Daoy (cell line): ENCODE measurements at places on chromosomes 13 and 19. TPM values are rescaled to one million over a fixed set of nuclear protein-coding genes. Genes with fewer than 3 reads are reported as not detected.

THSD1 gene
- 2.7 and 4.0 TPM in 2 replicates for total RNA-seq

ZNF443 gene
- total RNA-seq, result 4.5 and 5.2 TPM in 2 replicates

SHC2 gene
- 0.11 TPM in 1 of 2 replicates, not detected in the other for total RNA-seq

DPF1 gene
- total RNA-seq, result 5.3 and 6.4 TPM in 2 replicates

RAB3A gene
- total RNA-seq, result 0.23 TPM in 1 of 2 replicates, not detected in the other

COX7A1 gene
- total RNA-seq, result not detected in 2 replicates

DNA sequence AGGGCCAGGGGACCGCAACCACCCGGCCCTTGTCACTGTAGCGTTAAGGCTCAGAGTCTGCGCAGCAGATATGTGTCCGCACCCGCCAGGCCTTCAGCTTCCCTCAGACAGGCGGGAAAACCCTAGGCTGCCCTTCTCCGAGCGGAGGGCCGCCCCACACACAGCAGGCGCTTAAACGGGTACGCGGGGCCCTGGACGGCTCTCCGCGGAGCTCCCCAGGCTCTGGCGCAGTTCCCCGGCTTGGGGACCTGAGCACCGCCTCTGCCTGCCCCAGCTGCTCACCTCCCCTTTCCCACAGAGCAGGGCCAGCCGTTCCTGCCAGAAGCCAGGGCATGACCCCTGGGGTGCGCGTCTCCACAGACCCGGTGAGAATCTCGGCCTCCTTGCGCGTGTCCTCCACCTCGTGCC is 593 bp downstream of the ZNF135 start:
- no peak for DNase-seq

DNA sequence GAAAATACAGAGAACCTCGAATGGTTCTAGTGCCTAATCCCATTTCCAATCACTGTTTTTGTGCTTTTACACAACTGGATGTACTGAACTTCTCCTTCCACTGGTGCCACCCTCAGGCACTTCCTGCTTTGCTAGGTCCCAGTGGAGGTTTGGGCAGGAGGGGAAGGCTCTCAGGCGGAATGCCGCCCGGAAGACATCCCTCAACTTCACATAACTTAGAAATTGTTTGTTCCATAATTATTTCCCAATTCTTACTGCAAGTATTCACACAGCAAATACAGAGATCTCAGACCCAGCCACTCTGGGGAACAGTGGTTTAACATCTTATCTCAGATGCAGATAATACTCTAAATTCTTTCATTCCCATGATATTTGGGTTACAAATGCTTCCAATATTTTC is 195.7 kb upstream of the IPO5 start:
- DNase-seq, result no peak

DNA sequence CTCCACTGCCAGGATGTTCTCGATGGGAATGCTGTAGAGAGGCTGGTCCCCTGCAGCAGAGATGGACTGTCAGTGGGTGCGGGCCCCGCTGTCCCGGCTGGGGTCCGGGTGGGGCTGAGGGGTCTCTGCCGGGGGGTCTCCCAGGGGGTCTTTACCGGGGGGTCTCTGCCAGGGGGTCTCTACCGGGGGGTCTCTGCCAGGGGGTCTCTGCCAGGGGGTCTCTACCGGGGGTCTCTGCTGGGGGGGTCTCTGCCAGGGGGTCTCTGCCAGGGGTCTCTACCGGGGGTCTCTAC is 25.7 kb upstream of the C13orf46 start:
- no peak for DNase-seq

GRCh38 chr13:102970542-102970941 is 95.7 kb downstream of the SLC10A2 start:
- no peak for DNase-seq

DNA sequence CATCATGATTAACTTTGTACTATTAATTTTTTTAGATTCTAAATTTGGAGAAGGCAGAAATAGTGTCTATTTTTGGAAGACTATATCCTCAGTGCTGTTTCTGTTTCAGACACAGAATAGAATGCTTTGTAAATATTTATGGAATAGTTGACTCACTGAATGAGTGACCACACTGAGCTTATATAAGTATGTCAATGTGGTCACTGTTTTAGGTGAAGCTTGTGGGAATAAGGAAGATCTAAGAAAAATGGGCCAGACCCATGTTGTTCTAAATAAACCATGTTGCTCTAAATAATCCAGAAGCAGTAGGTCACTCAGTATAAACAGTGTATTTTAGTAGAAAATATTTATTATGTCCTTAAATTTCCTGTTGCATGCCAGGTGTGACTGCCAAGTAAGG is 45.5 kb upstream of the DACH1 start:
- DNase-seq, result no peak

DNA sequence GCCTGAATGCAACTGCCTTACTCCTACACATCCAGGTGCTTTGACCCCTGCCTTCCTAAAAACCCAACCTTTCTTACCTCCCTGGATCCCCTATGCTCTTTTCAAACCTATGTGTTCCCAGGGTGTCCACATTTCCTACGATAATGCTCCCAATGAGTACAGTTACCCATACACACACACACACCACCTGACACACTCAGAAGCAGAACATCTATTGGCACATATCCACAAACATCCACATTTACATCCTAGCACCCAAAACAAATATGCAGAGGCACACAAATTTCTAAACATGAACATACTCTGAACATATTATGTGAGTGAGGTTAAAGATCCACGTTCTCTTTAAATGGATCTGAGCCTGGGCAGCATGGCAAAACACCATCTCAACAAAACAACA is 22.4 kb upstream of the PLAUR start:
- no peak for DNase-seq

DNA sequence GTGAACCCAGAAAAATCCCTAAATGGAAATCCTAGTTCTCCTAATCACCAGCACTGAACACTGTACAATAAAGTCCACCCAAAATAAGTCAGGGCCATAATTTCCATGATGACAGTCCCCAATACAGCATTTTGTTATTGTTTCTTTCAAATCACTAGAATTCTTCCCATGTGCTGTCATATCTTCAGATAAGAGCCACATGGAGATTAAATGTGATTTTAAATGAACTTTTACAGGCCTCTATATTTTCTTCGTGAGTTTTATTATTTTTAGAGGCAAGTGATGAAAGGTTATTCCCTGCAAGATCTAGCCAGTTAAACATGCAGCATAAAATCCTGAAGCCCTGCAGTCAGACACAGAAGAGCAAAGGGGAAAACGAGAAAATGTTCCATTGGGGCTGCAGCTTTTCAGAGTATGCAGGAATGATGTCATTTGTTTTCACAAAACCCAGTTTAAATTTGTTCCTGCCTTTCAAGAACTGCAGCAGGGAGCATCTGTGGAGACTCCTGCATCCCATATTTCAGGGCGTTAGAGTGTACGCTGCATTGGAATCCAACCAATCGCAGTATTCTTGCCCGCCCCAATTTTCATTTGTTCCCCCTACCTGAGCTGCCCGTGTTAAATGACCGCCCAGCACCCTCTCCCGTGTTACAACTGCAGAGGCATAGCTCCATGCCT is 167.2 kb upstream of the KLF12 start:
- DNase-seq, result no peak

GRCh38 chr13:110221406-110222117 is 85.4 kb downstream of the COL4A1 start:
- no peak for DNase-seq

- no peak for DNase-seq
Observed at GRCh38 chr13:98026457-98026857, 73.0 kb downstream of the IPO5 start.

- no peak for DNase-seq
Observed at GRCh38 chr13:32175307-32175706, 139.9 kb downstream of the ZAR1L start.

- DNase-seq, result no peak
Observed at GRCh38 chr13:48094404-48094780, 512 bp downstream of the MED4 start.

- no peak for DNase-seq
Observed at GRCh38 chr19:50380137-50380536, 3.9 kb downstream of the NR1H2 start.

DNA sequence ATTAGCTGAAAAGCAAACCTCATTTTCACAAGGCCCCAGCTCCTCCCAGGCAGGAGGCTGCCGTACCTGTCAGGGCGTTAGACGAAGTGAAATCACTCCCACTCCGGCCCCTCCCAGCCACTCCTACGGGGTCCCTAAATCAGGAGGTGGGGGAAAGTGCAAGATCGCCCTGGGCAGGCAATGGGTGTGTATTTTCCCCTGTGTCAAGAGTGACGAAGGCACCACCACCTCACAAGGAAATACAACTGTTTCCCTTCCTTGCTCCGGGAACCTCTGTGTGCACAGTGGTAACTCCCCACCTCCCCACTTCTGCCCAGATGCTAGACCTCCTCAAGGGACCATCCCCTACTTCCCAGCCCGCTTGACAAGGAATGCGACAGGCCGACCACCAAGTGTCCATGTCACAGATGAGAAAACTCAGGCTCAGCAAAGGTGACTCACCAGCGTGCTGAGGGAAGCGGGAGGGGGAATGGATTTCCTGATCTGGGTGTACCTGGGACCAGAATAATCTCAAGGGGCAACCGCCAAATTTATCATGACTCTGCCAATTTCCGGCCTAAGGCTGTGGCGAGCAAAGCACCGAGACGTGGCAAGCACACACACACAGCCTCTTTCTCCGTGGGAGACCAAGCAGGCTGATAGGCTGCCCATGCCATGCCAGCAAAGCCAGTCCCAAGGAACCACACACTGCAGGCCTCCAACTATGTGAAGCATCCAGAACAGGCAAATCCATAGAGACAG is 7.3 kb downstream of the PPP6R1 start:
- DNase-seq, result peak; percentile 77

DNA sequence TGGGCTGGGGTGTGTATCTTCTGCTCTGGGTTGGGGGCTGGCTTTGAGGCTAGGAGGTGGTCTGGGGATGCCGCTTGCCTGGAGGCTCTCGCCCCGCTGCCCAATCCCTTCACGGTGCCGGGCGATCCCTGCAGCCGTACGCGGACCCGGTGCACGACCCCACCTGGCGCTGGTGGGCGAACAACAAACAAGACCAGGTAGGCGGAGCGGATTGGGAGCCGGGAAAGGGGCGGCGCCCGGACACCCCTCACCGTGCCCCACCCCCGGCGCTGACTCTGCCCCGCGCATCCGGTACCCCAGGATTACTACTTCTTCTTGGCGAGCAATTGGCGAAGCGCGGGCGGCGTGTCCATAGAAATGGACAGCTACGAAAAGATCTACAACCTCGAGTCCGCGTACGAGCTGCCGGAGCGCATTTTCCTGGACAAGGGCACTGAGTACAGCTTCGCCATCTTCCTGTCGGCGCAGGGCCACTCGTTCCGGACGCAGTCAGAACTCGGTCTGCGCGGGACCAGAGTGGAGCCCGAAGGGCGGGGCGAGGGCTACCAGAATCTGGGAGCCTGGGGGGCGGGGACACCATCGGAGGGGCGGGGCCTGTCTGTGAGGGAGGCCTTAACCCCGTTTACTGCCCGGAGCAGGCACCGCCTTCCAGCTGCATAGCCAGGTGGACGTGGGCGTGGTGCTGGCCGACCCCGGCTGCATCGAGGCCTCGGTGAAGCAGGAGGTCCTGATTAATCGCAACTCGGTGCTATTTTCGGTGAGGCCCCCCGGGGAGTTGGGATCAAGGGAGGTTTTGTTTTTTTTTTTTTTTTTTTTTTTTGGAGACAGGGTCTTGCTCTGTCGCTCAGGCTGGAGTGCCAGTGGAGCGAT is 12.1 kb upstream of the PSMD8 start:
- DNase-seq, result peak; percentile 89

- peak; percentile 77 for DNase-seq
Observed at GRCh38 chr19:49672131-49672919, 4.7 kb upstream of the PRMT1 start.

DNA sequence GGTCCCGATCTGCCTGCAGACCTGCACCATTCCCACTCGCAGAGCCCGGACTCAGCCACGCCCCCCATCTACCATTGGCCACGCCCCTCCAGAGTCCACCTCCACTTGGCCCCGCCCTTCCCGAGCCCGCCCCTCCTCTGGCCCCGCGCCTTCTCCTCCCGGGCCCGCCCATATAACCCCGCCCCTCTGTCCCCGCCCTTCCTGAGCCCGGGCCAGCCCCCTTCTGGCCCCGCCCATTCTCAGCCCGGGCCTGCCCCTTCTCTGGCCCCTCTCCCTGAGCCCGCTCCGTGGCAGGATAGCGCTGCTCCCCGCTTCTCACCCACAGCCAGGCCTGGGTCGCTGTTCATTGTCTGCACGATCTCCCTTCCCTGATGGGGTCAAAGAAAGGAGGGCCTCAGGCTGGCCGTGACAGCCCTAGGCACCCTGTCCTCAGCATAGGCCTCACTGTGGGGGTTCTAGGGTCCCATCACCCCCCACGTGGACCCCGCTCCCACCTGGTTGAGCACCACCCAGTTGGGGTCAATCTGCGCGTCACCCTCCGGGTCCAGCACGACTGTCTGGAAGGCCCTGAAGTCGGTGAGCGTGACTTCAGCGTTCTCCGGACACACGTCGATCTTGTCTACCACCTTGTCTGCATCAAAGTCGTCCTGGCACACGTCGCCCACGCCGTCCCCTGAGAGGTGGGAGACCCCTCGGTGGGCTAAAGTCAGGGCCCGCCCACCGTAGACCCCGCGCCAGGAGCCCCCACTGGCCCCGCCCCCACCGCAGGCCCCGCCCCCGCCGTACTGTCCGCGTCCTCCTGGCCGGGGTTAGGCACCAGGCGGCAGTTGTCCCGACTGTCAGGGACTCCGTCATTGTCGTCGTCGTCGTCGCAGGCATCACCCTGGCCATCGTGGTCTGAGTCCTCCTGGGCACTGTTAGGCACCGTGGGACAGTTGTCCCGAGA is 5.7 kb downstream of the COMP start:
- peak; percentile 89 for DNase-seq

GRCh38 chr13:94154367-94154766 is 325.1 kb downstream of the DCT start:
- DNase-seq, result peak; percentile 4
